B cell (primary cell): ENCODE measurements at places on chromosomes 7 and 10. TPM values are rescaled to one million over a fixed set of nuclear protein-coding genes. Genes with fewer than 3 reads are reported as not detected.

Gene AGBL3
- total RNA-seq, result 10.9 and 11.1 TPM in 2 replicates

Gene PCGF5
- total RNA-seq, result 102 TPM in 2 replicates

Gene SLC13A1
- total RNA-seq, result 0.10 TPM in 1 of 2 replicates, not detected in the other

DNA sequence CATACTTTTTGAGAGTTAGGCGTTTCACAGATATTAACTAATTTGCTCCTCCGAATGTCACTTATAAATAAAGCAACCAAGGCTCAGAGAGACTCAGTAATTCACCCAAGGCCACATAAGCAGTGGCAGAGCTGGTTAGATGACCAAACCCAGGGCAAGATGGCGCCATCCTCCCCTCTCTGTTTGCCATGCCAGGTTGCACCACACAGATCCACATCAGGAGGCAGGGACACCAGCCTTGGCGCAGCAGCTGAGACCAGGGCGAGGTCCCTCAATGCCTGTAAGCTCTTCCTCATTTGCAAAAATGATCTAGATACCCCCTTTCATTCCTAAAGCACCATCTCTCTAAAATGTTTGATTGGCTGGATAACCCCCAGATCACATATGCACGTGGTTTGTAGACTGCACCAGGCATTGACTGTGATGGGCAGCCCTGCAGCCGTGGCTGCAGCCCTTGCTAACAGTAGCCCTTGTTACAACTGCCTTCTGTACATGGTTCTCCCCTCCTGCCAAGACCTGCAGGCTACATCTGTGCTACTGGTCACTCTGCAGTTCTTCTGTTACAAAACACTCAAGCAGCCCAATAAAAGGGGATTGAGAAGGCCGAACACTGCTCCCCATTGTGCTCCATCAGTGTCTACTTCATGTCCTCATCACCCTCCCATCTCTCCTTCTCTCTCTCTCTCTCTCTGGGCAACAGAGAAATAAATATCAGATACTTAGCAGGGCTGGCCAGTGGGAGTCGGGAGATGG, 298.6 kb downstream of the PRPF18 start:
- H3K4me3 ChIP-seq, result no peak overlapping the region
- no peak for DNase-seq
- peaks cover 7% of the 10 kb centered on the region for H3K27me3 ChIP-seq
- peaks cover 9% of the 10 kb centered on the region for H3K4me1 ChIP-seq
- no peak overlapping the region for H3K27ac ChIP-seq

- H3K27ac ChIP-seq, result peak overlapping the region; percentile 42
- H3K36me3 ChIP-seq, result no peaks in the 10 kb centered on the region
- DNase-seq, result peak; percentile 85
These were observed 91.2 kb upstream of the INSIG1 start for GRCh38 chr7:155206318-155207020.

DNA sequence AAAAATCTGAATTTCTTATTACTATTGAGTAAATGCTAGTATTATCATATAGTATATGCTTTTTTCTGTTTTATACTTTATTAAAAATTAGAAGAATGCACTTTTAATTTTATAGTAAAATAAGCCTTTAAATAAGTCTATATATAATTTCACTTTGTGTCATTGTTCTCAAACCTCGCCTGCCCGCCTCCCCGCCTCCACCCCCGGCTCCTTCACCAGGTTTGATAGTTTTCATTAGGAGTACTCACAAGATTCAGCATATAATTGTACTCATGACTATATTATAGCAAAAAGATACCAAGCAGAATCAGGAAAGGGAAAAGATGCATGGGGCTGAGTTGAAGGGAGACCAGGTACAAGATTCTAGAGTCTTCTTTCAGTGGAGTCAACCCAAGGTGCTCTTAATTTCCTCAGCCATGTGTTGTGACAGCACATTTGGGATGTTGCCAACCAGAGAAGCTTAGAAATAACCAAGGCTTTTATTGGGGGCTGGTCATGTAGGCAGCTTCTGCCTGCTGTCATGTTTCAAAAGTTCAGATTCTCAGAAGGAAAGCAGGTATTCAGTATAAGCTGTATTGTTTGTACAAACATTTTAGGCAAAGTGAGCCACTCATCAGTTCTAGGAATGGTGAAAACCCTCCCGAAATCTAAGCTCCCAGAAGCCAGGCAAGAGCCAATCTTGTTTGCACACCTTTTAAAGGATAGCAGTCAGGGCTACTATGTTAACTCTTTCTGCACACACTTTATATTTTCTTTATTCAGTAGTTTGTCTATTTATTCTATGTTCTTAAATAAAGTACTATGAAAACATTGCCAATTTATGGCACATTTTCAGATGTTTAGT, 12.3 kb downstream of the NHLRC2 start:
- peaks cover 3% of the 10 kb centered on the region for H3K36me3 ChIP-seq
- H3K4me3 ChIP-seq, result no peak overlapping the region
- no peaks in the 10 kb centered on the region for H3K4me1 ChIP-seq
- H3K27me3 ChIP-seq, result no peaks in the 10 kb centered on the region
- no peak for DNase-seq
- no peak overlapping the region for H3K27ac ChIP-seq

DNA sequence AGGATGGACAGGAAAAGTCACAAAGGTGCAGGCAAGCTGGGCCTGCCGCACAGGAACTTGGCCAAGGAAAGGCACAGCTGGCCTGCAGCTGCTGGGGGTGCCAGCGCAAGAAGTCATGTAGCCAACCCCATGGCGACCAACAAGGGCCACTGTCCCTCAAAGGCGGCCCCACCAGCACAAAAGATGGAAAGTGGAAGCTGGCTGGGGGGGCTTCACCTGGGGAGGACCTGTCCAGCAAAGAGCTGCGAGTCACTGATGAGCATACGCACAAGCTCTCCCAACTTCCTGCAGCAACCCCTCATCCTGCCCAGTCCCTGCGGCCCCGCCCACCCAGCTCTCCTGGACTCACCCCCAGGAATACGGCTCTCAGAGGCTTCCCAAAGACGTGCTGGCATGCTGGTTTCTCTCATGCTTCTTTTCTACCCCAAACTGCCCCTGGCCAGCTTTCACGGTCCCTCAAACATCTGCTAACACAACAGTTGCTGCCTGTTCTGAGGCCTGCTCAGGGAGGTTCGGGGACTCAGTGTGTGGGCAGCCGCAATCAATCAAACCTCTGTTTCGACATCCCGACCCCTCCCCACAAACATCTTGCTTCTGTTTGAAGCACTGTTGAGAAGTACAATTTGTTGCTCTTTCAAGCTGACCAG, 67.6 kb downstream of the FAM53B start:
- H3K4me1 ChIP-seq, result peaks cover 32% of the 10 kb centered on the region
- no peaks in the 10 kb centered on the region for H3K36me3 ChIP-seq
- no peak overlapping the region for H3K27ac ChIP-seq
- H3K27me3 ChIP-seq, result no peaks in the 10 kb centered on the region
- no peak for DNase-seq
- no peak overlapping the region for H3K4me3 ChIP-seq

DNA sequence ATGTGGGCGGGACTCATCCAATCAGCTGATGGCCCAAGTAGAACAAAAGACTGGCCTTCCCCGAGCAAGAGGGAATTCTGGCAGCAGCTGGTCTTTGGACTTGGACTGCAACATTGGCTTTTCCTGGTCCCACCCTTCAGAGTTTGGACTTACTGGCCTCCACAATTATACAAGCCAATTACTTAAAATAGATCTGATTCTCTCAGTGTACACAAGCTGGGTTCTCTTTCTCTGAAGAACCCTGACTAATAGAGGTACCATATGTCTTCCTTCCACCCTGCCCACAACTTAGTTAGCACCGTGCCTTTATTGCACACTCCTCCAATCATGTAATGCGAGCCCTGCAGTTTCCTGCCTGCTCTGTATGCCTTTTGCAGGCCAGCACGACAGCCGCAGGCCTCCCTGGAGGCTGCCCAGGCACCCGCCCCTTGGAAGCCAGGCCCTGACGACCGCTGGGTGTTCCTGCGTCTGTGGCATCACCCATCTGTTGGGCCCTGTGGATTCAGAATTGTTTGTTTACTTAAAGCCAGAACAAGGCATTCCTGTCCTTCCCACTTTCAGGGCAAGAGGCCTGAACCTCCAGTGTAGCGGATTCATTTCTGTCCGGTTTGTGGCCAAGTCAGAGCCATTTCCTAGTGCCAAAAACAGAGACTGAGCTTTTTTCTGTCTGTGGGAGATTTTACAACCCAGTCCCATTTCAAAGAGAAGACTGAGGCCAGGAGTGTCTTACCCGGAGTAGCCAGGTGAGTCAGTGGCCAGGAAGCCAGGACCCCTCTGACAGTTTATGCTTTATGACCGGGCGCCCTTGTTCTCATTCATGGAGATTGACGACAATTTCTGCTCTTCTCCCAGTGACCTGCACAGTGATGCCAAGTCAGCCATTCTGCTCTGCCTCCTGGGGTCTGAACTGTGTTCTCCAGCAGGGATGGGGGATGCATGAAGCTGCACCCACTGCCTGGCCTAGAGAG, 968 bp upstream of the INMT start:
- H3K27ac ChIP-seq, result no peak overlapping the region
- no peaks in the 10 kb centered on the region for H3K4me1 ChIP-seq
- no peak overlapping the region for H3K4me3 ChIP-seq
- no peaks in the 10 kb centered on the region for H3K27me3 ChIP-seq

DNA sequence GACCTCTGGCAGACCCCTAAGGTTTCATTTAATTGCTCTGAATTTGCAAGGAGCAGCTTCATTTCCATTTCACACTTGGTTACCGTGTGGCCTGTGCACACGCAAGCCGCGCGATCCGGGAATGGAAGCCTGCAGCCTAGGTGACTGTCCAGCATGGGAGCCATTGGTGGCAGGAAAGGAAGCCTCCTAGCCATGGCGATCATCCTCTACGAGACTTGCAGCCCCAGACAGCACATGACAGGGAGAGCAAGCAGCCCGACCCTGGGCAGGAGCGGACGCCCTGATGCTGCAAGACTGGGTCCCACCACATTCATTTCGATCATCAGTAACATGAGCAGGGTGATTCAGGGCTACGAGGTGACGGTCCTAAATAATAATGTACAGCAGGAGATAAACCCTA, 33.9 kb downstream of the C10orf143 start:
- no peaks in the 10 kb centered on the region for H3K27me3 ChIP-seq
- H3K36me3 ChIP-seq, result peaks cover 3% of the 10 kb centered on the region
- H3K4me1 ChIP-seq, result no peaks in the 10 kb centered on the region
- H3K27ac ChIP-seq, result no peak overlapping the region
- no peak for DNase-seq

DNA sequence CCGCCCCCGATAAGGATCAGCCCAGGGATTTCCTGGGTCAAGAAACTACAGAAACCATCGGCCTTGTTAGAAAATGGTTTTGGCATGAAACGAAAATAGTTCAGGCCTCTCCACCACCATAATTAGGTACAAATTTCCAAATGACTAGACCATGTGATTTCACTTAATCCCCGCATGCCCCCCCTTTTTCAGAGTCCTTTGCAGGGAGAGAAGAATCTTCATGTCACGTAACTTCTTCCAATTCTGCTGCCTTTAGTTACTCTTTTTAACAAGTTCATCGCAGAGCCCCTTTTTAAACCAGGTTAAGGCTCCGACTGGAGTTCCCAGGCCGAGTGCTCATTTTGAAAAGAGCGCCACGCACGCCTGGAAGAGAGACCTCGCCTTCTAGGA, 3.4 kb downstream of the PDGFA start:
- no peaks in the 10 kb centered on the region for H3K36me3 ChIP-seq
- H3K27me3 ChIP-seq, result no peaks in the 10 kb centered on the region
- no peak overlapping the region for H3K4me3 ChIP-seq
- H3K4me1 ChIP-seq, result peaks cover 17% of the 10 kb centered on the region

DNA sequence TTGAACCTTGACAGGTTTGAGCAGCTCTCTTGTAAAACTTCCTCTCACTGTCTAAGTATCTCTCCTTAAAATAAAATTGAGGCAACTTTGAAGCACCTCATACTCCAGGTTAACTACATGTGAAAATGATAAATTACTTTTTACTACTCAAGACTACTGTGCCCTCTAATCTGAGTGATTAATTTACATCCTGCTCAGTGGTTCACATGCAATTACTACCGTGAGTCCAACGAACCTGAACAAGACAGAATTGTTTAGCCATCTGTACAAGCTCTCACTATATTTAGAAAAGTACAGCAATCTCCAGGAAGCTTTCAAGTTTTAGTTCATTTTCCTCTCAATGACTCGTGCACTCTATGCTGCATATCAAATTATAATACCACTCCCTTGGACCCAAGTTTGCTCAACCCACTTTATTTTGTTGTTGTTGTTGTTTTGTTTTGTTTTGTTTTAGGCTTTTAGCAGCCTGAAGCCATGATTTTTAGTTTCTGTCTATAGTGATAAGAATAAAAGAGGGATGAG, 21.2 kb downstream of the PDE1C start:
- no peaks in the 10 kb centered on the region for H3K36me3 ChIP-seq
- no peak overlapping the region for H3K4me3 ChIP-seq
- no peak for DNase-seq
- H3K27me3 ChIP-seq, result no peaks in the 10 kb centered on the region
- no peaks in the 10 kb centered on the region for H3K4me1 ChIP-seq

GRCh38 chr10:92480413-92480812, 93.5 kb downstream of the IDE start:
- H3K36me3 ChIP-seq, result peaks cover 28% of the 10 kb centered on the region
- H3K4me1 ChIP-seq, result no peaks in the 10 kb centered on the region
- H3K4me3 ChIP-seq, result no peak overlapping the region
- no peak for DNase-seq

DNA sequence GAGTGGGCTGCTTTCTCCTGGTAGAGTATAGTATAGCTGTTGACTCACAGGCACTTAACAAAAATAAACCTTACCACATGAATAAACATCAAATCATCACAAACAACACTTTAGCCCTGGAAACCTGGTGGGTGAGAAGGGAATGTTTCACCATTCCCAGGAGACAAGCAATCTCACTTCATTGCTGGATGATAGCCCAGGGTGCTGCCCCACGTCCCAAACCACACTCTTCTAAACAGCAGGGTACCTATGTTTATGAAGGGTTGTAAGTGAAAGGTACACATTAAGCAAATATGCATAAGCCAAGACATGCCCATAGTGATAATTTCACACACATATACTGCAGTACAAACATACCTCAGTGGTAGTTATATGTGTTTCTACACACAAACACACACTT, 276.2 kb downstream of the FGFR2 start:
- no peaks in the 10 kb centered on the region for H3K36me3 ChIP-seq
- H3K4me1 ChIP-seq, result no peaks in the 10 kb centered on the region
- H3K4me3 ChIP-seq, result no peak overlapping the region
- H3K27me3 ChIP-seq, result no peaks in the 10 kb centered on the region
- H3K27ac ChIP-seq, result no peak overlapping the region
- no peak for DNase-seq

GRCh38 chr10:82089327-82089726, 214.3 kb downstream of the NRG3 start:
- no peaks in the 10 kb centered on the region for H3K36me3 ChIP-seq
- no peaks in the 10 kb centered on the region for H3K4me1 ChIP-seq
- DNase-seq, result no peak
- H3K27me3 ChIP-seq, result no peaks in the 10 kb centered on the region

DNA sequence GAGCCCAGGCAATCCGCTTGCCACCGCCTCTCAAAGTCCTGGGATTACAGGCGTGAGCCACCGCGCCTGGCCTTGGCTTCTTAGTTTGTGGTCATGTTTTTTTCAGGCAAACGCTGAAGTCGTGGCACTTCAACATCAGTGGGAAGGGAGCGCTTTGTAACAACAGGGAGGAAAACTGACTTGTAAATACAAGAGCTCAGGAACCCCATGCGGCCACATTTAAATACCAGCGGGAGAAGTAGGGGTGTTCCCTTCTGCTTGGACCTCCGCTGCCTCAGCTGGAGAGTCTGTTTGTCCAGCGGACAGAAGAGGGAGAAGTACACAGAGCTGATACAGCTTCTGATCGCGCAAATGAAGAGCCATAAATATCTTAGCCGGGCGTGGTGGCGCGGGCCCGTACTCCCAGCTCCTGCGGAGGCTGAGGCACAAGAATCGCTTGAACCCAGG, 108.7 kb upstream of the KMT2C start:
- H3K4me3 ChIP-seq, result no peak overlapping the region
- H3K4me1 ChIP-seq, result no peaks in the 10 kb centered on the region
- H3K27ac ChIP-seq, result no peak overlapping the region
- no peak for DNase-seq
- H3K36me3 ChIP-seq, result no peaks in the 10 kb centered on the region
- no peaks in the 10 kb centered on the region for H3K27me3 ChIP-seq
